ENCODE measurements at places on chromosomes 4 and X.

DNA sequence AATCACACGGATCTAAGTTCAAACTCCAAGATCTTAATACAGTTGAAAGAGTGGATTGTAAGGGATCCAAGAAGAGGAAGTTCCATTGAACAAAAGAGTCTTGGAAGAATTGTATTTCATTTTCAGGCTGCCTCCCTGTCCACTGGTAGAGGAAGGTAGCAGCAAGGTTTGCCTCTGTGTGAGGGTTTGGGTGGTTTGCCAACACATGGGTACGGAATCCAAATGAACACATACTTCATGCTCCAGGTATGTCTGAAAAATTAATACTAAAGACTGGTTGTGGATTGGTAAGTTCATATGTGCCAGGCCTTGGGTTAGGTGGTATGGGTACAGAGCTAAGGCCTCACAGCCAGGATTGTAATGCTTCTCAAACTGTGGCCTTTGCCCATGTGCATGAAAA is 523.6 kb upstream of the BOD1L1 start:
- DNase-seq: no peak

DNA sequence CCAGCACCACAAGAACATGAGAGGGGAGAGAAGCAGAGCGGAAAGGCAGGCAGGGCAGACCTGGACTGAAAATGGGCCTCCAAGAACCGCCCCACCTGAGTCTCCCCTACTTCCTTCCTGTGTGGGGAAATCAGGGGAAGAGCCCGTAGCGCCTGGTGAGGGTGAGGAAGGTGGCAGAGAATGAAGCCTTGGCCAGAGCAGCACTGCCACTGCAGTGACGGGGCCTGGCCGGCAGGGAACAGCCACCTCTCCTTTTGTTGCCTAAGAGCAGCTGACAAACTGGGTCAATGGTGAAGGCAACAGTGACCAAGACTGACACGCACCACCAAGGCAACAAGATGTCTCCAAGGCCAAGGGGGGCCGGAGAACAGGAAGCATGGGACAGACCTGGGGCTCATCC is 58.4 kb upstream of the CBR4 start:
- DNase-seq: no peak

- no peak for DNase-seq
Measured at GRCh38 chrX:9997524-9997923, 30.4 kb downstream of the CLDN34 start.

- no peak for DNase-seq
Measured at GRCh38 chrX:38930474-38930873, 129.2 kb downstream of the MID1IP1 start.
